ENCODE measurements at places on chromosomes 16 and 17.
A peak's percentile ranks its signal among the peaks of the same experiment; 100 is the strongest.

DNA sequence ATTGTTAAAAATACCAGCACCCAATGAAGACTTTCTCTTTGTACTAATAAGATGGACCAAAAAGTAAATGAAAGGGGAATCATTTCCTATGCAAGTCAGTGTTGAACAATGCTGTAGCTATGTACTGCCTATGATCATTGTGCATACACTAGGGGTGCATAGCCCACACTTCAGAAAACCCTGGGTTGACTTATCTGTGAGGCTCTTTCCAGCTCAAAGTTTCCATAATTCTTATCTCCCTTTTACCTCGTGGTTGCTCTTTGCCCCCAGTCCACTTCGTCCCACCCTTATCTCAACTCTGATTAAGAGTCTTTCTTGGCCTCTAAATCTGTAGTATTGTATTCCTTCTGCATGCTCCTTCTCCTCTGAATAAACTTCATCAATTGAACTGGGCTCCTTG lies 336.8 kb downstream of the SHISA9 start:
- no peak for DNase-seq

DNA sequence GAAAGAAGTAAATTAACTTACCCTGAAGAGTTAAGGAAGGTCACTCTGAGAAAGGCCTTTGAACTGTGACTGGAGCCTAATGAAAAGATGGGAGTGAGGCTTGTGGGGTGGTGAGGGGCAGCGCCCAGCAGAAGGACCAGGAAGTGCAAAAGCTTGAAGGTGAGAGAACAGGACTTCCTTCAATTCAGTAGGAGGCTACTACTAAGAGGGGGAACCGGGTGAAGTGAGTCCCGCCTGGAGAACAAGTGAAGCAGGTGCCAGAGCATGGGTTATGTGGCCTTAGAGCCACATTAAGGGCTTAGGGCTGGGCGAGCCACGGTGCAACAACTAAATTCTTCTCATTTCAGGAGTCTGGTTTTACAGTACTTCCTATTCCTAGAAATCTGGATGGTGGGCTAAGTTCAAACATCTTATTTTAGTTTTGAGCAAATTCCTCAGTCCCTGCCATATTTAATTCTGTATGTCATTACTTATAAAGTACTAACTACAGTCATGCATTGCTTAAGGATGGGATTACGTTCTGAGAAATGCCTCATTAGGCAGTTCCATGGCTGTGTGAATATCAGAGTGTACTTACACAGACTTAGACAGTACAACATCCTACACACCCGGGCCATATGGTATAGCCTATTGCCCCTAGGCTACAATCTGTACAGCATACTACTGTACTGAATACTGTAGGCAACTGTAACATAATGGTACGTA lies 5.1 kb downstream of the CFAP20 start:
- DNase-seq, result no peak

GRCh38 chr17:28076144-28076543 lies 33.7 kb downstream of the NLK start:
- DNase-seq, result no peak

GRCh38 chr16:61413021-61413420 lies 623.2 kb downstream of the CDH8 start:
- DNase-seq, result no peak

DNA sequence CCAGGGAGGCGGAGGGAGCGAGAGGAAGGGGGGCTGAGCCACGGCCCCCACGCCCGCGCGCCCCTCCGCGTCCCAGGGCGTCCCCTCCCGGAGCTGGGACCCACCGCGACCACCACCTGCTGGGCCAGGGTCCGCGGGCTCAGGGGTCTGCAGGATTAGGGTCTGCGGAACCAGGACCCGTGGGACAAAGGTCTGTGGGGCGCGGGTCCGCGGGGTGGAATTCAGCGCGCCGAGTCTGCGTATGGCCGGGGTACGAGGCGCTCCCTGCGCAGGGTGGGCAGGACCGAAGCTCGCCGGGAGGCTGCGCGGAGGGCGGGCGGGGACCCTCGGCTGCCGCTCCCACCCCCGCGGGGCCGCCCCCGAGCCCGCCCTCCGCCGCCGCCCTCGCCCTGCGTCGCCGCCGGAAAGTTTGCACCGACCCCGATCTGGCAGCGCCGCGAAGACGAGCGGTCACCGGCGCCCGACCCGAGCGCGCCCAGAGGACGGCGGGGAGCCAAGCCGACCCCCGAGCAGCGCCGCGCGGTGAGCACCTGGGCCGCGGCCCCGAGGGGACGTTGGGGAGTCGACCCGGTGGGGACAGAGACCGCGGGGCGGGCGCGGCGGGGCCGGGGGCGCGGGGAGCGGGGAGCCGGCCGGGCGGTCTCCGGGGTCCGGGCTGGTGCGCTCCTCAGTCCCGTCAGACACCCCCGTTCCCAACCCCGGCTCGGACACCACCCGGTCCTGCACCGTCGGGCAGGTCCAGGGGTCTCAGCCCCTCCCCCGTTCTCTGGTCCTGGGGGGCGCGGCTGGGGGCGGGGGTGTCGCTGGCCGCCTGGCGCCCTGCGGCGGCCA lies at the start of gene GCGR:
Gene GCGR (plus strand): TSS at position 423 of the 831 bp plus-strand sequence. CDS start 4,869 bp downstream, outside the sequence.
- no peak for DNase-seq

DNA sequence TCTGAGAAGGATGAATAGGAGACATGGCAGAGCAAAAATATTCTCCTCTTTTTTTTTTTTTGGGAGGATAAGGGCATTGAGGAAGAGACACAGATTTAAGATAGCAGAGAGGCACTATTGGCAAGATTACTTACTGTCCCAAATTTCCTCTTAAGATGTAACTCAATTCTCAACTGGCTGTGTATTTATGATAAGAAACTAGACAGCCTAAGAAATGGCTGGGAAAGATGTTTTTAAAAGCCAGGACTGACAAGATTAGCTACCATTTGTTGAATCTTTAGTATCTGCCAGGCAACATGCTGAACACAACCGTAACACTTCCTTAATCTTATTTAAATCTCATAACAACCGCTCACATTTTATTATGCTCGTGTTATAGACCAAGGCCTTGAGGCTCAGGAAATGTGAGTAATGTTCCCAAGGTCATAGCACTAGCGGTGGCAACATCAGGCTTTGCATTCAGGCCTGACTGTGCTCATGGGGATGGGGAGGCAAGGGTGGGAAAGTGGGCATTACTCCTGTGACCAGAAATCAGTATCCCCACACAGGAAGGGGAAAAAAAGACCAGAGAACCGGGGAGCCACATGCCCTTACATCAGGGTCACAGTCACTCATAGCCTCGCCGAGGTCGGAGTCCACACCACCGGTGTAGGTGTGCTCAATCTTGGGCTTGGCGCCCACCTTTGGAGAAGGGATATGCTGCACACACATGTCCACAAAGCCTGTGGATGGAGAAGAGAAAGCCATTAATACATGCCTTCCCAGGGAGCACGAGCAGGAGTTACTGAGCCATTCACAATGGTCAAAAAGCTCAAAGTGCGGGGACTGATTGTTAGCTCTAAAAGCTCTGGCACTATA lies 15.6 kb downstream of the HIGD1B start:
- no peak for DNase-seq

DNA sequence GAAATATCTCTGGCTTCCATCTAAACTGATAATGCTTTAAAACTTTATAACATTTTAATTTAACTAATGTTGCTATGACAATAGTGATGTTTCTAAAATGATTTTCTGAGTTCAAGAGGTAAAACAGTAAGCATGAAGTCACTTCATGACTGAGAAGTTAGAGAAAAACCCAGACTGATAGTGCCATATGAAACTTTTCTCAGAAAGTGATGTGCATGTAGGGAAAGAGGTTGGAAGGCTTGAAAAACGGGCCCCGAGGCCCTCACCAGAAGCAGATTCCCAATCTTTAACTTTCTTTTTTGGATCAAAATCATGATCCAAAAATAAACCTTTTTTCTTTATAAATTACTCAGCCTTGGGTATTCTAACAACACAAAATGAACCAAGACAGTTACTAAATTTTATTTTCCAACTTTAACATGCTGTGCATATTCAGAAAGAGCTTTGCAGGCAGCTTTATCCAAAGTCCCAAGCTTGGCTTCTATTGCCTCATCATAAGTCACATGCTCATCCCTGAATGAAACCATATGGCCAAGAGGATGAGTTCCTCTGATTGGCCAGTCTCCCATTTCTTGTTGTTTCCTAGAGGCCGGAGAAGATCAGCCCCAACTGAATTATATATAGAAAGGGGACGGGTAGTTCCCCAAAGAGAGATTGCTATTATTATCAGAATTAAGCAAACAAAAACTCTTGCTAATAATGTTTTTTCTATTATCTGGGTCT lies 357.6 kb upstream of the SALL1 start:
- DNase-seq, result no peak

- no peak for DNase-seq
Observed at GRCh38 chr16:15757077-15757386, 99.8 kb downstream of the MYH11 start.

DNA sequence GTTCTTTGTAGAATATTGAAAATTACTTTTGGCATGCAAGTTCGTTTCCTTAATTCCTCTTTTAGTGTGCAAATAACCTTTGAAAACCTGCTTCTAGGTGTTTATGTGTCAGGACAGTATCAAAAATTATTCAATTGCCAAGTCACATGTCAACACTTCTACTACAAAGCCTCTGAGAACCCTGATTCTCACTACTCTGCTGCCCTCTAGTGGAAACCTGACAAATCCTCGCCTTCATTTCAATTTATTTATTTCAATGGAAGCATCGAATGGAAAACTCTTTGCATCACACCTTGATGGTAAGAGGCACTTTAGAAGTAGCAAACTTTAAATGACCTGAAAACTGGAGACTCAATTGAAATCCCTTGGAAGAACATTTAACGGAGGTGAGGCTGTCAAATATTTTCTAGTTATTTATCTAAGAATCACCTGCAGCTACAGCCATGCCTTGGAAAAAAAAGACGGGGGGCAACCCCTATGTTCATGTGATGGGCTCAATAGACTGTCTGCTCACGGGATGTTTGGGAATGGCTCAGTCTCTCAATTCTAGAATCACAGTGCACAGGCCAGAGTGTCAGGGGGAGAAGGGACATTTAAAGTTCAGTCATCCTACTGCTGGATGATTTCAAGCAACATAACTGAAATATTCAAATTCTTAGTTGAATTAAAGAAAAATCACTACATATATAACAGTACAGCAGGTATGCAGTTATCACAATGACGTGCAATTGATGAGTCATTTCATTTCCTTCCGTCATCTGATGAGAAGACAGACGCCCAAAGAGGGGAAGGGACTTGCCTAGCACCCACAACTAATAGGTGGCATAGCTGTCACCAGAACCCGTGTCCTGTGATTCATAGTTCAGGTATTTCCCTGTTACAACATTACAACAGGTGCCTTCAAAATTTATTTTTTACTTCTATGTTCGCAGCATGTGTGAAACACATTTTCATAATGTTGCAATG lies 563.9 kb downstream of the TOX3 start:
- peak; percentile 33 for DNase-seq

DNA sequence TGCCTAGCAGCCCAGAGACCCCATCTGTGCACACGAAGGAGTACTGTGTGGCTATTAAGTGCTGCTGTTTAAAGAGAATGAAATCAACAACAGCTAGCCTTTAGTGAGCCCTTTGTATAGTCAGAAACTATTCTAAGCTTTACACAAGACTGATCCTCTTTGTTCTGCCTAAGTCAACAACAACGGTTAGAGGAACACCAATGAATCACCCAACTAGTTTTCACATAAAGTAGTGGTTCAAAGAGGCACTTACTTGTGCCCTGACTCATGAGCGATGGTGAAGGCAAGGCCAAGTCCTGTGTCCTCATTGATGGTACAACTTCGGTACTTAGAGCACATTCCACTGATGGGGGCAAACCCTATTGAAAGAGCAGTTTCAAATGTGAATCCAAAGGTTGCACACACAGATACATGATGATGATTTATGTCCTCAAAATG lies 75.8 kb downstream of the ADAMTS18 start:
- DNase-seq, result no peak

GRCh38 chr17:63611354-63611753 lies 10.7 kb downstream of the TACO1 start:
- DNase-seq, result no peak

DNA sequence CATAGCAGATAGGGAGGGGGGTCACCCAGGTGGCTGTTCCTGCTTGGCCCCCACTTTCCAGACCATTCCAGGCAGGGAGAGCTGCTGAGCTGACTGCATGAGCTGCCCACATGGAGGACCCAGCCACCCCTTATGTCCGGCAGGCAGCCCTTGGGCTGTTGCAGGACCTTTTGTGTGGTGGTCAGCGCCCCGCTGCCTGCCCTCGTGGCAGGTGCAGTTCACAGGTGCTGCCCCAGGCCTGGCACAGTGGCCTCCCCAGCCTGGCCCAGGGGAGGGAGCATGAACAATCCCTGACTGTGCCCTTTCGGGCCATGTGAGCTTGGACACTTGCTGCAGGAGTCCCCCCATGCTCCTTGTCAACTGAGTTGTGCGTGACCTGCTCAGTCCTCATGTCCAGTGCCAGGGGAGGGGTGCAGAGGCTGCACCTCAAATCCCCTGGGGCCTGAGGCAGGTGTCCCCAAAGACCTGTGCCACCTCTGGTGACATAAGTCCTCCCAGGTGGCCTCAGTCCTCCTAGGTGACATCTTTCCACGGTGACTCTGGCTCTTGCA lies 8.6 kb downstream of the TBC1D26 start:
- DNase-seq, result no peak

DNA sequence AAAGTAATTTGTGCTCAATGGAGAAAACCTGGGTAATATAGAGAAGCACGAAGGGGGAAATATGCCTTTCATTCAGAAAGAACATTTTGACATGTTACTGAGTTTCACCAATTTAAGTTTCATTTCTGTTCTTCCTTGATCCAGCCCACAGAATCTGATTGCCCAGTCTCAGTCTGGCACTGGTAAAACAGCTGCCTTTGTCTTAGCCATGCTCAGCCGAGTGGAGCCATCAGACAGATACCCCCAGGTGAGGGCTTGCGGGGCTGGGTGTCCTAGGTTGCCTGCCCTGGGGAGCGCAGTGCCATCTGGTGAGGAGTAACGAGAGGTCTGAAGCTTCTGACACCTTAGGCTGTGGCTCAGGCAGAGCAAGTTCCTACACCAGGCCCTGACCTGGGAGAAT lies 17.7 kb downstream of the DDX19A start:
- DNase-seq, result no peak

DNA sequence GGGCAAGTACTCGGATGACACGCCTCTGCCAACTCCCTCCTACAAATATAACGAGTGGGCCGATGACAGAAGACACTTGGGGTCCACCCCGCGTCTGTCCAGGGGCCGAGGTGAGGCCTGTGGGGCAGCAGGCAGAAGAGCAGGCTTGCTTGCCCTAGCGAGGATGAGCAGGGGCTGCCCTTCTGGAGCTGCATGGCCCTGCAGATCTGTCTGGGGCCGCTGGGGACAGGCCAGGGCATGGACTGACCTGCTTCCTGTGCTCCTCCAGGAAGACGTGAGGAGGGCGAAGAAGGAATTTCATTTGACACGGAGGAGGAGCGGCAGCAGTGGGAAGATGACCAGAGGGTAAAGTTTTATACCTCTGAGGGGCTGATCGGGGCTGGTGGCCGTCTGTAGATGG lies 5.3 kb downstream of the DHX38 start:
- DNase-seq, result no peak
